CD4-positive, alpha-beta T cell treated with Interleukin-6 for 4 hours (primary cell): ENCODE measurements at places on chromosomes 5 and 9.

DNA sequence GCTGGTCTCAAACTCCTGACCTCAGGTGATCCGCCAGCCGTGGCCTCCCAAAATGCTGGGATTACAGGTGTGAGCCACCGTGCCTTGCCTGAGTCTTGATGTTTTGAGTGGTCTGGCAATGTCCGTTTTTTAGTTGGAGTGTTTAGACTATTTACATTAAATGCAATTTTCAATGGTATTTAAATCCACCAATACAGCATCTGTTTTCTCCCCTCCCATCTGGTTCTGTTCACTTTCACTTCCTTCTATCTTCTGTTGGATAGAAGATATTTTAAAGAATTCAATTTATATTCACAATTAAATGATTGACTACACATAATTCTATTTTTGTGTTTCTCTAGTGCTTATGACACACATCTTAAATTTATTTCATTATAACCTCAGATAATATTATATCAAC is 26.0 kb upstream of the PCAT7 start:
- no peak for DNase-seq

GRCh38 chr9:5976674-5977397 is 38.6 kb downstream of the RANBP6 start:
- no peak for DNase-seq

DNA sequence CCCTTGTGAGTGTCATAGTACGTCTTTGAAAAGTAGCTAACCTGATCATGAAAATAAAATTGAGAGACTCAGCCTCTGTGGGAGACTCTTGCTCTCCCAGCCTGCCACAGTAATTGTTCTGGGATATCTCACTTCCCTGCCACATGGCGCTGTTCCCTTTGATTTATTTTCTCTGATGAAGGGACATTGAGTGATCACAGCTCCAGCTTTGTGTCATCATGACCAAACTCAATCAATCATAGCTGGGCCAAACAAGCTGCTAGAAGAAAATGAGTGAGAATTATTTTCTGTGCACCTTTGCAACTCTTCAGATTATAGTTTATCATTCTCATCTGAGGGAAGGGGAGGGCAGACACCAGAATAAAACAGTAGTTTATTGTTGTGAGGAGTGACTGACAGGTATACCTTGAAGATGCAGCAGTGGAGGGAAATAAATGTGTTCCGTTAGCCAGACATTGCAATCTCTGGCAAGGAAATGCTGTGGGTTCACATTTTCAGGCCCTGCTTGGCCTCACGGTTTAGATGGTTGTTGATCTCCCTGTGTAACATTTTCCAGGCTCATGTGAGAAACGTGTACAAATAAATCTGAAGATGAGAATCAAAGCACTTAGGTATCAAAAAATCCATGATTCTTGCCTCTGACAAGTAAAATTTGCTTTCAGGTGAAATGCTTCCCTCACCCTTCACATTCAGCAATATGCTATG is 174.7 kb upstream of the FBXL17 start:
- no peak for DNase-seq

- DNase-seq = no peak
Measured at GRCh38 chr9:80926611-80927010, 762.7 kb downstream of the TLE1 start.

- no peak for DNase-seq
Measured at GRCh38 chr5:90563108-90563507, 4.5 kb downstream of the ADGRV1 start.

- DNase-seq = no peak
Measured at GRCh38 chr5:6950250-6950649, 237.0 kb downstream of the TENT4A start.

DNA sequence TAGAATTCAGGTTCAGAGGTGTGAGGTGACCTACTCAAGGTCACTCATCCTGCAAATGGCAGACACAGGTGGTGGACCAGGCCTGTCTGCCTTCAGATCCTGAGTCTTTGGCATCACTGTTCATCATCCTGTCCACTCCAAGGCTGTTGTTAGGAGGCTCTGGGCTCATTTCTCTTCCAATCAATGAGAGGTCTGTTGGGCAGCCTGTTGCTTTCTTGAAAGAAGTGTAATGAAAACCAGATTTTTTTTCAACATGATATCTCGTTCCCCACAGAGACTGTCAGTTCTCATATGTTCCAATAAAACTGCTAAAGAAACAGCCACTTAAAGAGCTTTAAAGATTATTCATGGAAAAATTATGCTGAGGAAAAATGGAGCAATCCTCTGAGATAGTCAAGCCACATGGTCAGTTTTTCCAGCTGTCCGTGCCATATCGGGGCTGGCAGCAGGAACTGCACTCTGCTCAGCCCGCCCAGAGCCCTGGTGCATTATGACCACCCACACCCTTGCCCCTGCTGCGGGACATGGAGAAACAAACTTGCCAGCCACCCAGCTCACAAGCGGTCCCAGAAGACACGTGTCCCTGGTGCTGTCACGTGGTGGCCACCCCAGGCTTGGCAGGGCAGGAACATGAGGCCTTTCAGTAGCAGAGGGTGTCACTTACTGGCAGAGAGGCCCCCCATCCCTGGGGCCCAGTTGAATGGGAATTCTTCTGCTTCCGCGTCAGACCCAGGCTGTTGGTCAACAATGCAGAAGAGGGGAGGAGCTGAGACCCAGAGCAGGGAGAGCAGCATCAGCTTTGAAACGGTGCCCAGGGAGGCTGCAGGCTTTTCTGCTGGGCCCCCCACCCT is 63.7 kb upstream of the ANGPTL2 start:
- no peak for DNase-seq

DNA sequence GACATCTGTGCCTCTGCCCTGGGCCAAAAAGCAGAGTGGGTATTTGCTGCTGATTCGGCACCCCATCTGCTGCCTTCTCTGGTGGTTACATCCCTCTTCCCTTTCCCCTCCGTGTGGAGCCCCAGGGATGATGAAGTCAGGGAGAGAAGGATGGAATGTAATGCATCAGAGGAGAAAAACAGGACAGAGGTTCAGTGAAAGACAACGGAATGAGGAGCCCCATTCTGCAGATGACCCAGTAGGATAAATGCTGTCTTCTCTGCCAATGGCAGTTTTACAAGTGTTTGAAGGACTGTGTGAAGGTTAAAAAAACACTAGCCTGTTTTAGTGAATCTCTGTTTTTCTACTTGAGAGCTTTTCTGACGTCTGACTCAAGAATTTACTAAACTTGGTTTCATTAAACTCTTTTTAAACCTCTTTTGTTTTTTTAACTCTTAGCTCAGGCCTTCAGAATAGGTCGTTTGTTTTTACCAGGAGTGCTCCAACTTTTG is 86.3 kb downstream of the NLN start:
- DNase-seq = no peak

GRCh38 chr5:151063142-151063989 is 17.5 kb downstream of the TNIP1 start:
- no peak for DNase-seq

- DNase-seq = no peak
Measured at GRCh38 chr9:88949961-88950340, 41.3 kb upstream of the S1PR3 start.
